ENCODE measurements at places on chromosomes 7 and 10. TPM values are rescaled to one million over a fixed set of nuclear protein-coding genes. Genes with fewer than 3 reads are reported as not detected.

- DNase-seq: no peak
Observed at GRCh38 chr10:35896001-35896400, 253.9 kb upstream of the FZD8 start.

- DNase-seq: no peak
Observed at GRCh38 chr10:43596546-43596945, 9.7 kb upstream of the ZNF485 start.

DNA sequence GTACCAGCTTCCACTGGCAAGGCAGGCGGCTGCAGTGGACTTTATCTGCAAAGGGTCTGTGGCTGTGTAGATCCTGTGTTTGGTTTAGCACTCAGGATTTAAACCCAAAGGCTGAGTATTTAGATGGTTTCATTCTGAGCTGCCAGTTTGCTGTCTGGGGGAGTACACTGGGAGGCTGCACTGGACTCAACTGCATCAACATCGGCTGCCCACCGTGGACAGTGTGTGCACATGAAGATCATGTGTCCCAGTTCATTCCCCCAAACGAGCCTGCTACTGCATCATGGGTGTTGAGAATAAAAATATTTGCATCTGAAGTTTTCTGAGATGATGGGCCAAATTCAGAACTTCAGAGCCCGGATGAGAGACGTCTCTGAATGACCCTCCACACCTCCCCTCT, 328.6 kb upstream of the SHH start:
- no peak for DNase-seq

Gene MINDY3
- total RNA-seq: 15.6 TPM

DNA sequence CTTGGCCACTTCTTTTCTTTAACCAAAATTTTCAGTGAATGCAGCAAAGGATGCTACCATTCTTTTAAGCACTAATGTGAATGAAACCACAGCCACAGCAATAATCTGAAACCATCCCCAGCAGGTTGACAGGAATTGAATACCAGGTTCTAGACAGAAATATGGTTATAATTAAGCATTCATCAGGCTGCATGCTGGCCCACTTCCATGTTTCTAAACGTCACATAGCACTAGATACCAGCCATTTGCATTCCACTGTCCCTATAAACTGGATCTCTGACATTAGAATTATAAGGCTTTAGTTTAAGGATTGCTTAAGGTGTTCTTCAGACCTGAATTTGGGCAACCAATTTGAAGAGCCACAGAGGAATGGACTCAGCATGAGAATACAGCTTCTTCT, 340.8 kb upstream of the KLF6 start:
- DNase-seq: no peak

DNA sequence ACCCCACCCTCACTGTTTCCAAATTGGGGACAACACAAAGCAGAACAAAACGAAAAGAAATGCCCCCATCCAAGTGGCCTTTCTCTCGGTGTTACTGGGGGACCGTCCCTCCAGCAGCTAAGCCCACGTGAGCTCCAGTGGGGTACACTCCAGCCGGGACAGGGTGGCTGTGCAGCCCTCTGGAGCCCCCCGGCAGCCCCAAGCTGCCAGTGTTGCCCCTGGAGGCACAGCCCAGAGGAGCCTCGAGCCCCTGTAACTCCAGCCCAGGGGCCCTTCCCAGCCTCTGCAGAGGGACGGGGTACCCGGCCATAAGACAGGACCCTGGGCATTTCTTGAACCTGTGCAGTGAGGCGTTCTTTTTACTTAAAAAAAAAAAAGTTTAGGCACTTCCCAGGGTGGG, 124.5 kb upstream of the KCTD7 start:
- no peak for DNase-seq

DNA sequence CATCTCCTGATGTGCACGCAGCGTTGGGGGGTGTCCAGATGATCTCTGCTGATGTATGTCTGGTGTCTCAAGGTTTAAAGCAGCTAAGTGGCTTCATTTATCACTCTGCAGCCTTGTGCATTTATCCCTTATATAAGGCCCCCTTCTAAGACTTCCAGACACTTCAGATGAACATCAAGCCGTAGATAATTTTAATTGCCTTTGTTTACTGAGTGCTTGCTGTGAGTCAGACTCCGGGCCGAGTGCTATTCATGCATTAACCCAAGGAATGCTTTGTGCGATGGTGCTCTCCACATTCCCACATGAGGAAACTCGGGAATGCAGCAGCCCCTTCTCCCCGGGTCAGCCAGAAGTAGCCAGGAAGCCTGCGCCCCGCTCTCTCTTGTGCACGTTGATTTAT, 328.6 kb upstream of the COBL start:
- no peak for DNase-seq

Gene KEL
- 0.33 TPM for total RNA-seq

GRCh38 chr10:93503075-93503474, 6.7 kb downstream of the CEP55 start:
- DNase-seq: no peak

DNA sequence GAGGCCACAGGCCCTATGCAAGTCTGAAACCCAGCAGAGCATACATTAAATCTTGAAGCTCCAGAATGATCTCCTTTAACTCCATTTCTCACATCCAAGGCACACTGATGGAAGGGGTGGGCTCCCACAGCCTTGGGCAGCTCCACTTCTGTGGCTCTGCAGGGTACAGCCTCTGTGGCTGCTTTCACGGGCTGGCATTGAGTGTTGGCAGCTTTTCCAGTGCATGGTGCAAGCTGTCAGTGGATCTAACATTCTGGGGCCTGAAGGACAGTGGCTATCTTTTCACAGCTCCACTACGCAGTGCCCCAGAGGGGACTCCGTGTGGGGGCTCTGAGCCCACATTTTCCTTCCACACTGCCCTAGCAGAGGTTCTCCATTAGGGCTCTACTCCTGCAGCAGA, 265.7 kb upstream of the MAGI2 start:
- DNase-seq: no peak

Gene GIMAP2
- 0.66 TPM for total RNA-seq

DNA sequence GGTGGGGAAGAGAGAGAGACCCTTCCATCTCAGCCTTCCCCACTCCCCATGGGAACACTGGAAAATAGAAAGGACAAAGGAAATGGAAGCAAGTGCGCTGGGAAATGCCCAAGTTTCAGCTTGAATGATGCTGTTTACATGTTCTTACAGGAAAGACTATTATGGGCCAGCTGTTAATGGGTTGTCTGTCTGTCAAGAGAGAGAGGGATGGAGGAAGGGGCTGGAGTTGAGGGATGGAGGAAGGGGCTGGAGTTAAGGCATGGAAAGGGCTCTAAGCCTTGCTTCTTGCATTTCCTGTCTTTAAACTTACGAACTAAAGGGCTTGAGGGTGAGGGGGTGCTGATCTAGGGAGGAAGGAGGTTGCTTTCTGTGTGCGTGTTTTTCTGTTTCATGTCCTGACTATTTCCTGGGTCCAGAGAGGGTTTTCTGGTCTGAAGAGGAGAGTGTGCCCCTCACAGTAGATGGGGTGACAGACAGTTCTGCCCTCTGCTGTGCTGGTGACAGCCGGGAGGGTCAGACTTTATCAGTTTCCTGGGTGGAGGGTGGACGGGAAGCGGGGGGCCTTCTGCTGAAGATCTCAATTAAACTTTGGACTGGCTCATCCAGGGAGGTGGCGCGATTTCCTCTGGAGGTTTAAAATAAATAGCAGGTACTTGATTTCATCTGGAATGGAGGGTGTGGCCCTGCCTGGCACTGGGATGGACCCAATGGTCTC, 30.5 kb downstream of the GRK5 start:
- no peak for DNase-seq

DNA sequence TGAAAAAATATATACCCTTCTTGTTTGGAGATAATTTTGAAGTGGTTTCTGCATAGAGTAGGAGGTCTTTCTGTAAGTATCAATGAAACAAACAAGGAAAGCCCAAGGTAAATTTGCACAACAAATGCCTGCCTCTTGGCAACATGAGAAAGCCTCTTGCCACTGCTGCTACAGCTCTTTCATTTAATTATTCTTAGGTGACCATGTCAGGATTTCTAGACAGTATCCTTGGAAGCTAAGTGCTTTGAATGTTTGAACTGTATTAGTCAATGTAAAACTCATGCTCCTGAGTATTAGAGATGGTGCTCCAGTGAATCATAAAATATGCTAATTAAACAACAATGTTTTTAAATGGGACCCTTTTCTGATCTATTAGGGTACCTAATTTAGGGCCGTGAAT, 81.2 kb upstream of the ITGB1 start:
- no peak for DNase-seq

Gene AKR1E2
- 0.26 TPM for total RNA-seq

DNA sequence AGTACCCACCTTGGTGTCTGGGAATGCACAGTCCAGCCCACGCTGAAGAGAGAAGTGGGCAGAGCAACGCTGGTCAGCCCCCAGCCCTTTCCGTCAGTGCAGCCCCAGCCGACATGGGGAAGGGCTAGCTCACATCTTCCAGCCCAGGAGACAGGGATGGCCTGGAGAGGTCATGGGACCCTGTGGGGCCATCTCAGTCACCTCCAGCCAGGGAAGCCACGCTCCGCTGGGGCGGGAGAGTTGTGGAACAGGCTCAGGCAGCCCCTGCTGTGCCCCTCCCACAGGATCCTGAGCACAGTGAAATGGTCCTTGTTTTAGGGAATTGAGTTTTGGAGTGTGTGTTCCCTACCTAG, 85.1 kb downstream of the PAXIP1 start:
- DNase-seq: no peak

- no peak for DNase-seq
Observed at GRCh38 chr10:14613588-14613920, 161.1 kb downstream of the FAM107B start.

Gene CCL24
- total RNA-seq: not detected

DNA sequence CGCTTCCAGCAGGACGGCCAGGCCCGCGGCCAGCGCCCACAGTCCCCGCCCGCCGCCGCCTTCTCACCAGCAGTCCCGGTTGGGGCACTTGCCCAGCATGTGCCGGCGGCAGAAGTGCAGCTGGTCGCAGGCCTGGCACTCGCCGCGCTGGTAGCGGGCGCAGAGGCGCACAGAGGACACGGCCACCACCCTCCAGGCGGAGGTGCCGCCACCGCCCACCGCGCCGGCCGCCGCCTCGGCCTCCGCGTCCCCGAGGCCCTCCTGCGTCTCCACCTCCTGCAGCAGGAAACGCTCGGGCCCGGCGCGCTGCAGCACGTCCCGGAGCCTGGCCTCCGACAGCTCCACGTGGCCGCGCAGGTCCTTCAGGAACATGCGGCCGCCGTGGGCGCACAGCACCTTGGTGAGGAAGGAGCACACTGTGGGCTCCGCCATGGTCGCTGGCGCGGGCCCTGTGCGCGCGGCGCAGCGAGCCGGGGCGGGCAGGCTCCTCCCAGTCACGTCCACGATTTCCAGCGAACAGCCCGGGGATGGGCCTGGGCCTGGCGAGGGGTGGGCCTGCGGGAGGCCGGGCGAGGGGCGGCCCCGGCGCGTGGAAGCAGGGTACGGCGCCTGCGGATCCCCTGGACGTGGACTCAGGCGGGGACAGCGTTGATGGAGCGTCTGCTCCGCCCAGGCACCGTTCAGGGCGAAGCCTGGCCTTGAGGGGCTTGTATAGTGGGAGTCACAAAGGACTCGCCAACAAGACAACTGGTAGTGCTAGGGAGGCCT, at the start of gene ZC3HAV1L:
TSS of gene ZC3HAV1L (minus strand) at position 457 of the 768 bp plus-strand sequence. CDS start at position 432, 25 bp downstream.
- peak; percentile 66 for DNase-seq

Gene SPAG6
- 0.26 TPM for total RNA-seq

Gene TEX36
- total RNA-seq: not detected

- peak; percentile 54 for DNase-seq
Observed at GRCh38 chr10:11165591-11166543, 148.2 kb downstream of the CELF2 start.

Gene DKK1
- total RNA-seq: not detected

DNA sequence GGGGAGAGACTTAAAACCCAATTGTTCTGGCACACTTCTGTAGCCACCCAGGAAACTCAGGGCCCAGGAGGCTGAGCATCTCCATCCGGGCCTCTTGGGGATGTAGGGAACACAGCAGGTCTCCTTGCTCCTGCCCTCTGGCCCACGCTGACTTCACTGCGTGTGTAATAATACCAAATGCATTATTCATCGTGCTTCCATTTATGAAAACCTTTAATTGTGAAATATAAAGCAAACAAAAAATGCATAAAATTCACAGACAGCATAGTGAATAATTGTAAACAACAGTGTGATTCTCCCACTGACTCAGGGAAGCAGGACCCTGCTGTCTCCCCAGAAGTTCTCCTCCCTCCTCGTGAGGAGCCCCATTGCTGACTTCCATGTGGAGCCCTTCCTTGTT, 70.3 kb upstream of the SHH start:
- no peak for DNase-seq

- peak; percentile 91 for DNase-seq
Observed at GRCh38 chr10:96642973-96643372, 56.2 kb upstream of the TM9SF3 start.

- peak; percentile 56 for DNase-seq
Observed at GRCh38 chr7:150428671-150429451, 21.6 kb upstream of the GIMAP8 start.

Gene RHOBTB1
- 5.9 TPM for total RNA-seq

DNA sequence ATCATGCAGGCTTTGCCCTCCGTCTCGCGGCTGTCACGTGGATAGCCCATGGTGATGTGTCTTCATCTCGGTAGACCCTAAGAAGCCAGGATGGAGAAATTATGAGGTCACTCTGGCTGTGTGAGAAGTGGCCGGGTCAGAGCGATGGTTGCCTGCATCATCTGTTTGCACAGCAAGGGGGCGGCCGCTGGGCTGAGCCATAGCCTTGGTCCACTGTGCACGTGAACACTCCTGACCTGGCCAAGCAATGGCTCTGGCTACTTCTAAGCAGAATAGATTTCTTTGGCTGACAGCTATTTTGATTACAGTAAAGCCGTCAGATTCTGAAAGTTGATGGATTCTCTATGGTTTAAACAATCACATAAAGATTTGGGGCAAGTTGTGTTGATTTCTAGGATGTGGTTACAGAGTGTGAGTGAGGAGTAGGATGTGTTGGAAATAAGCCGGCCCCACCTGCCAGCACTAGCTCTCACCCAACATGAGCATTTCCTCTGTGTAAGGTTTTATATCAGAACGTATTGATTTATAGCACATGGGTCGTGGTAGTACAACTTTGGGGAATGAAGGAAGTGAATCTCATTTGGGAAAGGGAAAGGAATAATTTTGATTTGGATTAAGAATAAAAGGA, 214.4 kb upstream of the GPR26 start:
- no peak for DNase-seq

- no peak for DNase-seq
Observed at GRCh38 chr7:79401254-79401653, 52.2 kb downstream of the MAGI2 start.

- DNase-seq: peak; percentile 31
Observed at GRCh38 chr10:117374506-117375359, 507 bp downstream of the PDZD8 start.

Gene CCDC172
- not detected for total RNA-seq

- peak; percentile 69 for DNase-seq
Observed at GRCh38 chr7:56537952-56538351, 421.7 kb upstream of the NUPR2 start.

- DNase-seq: no peak
Observed at GRCh38 chr10:61939902-61940301, 38.4 kb downstream of the ARID5B start.

Data from body of pancreas (tissue), 4 donors.